ENCODE measurements at places on chromosomes 7 and 10. TPM values are rescaled to one million over a fixed set of nuclear protein-coding genes. Genes with fewer than 3 reads are reported as not detected.

The OR2A12 gene
- total RNA-seq, result not detected

The GARS1 gene
- 408 TPM for total RNA-seq

The SOSTDC1 gene
- total RNA-seq, result not detected

The SHTN1 gene
- total RNA-seq, result not detected

The NKX2-3 gene
- total RNA-seq, result not detected

All from activated CD8-positive, alpha-beta memory T cell treated with anti-CD3 and anti-CD28 coated beads for 36 hours (primary cell).